C1 segment of cervical spinal cord (tissue), 14 donors: ENCODE measurements at places on chromosomes 5 and 9.

DNA sequence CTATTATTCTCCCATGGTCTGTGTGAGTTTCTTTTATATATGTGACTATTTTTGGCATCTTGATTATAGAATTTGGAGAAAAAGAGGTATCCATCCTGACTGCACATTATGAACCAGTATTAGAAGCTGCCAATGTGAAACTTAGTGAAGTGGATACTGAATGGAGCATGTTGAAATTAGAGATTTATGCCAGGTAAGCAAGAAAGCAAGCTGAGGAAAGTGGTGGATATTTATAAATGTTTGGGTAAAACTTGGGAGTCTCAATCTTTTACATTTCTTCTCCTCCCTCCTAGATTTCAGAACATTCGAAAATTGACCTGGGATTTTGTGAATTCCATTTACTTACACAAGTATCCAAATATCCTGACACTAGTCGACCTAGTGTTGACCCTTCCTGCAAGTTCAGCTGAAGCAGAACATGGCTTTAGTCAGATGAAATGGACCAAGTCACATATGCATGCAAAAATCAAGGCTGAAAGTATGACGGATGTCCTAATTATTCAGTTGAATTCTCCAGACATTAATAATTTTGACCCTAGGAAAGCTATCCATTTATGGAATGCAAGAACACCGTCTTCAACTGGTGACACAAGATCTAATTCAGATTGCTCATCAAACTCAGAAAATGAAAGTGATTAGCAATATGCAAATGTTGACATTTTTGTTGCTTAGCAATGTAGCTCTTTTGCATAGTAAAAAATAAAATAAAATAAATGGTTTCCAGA, 66.8 kb upstream of the IL7R start:
- no peak for DNase-seq

GRCh38 chr9:27664121-27664779, 91.0 kb upstream of the C9orf72 start:
- DNase-seq, result no peak

DNA sequence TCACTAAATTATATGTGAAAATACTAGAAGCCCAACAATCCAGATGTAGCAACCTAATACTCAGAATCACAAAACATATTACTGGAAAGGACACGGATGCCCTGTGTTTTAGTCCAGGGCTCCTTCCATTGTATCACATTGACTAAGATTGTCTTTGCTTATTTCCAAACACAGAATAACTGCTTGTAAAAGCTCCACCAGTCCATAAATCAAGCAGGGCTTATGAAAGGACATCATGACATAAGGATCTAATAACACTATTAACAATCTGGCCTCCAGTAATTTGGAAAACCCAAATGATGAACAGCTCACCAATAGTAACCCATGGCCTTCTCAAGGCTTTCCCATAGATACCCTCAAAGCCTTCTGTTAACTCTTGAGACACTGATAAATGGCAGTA, 39.8 kb downstream of the WDR41 start:
- DNase-seq, result no peak

DNA sequence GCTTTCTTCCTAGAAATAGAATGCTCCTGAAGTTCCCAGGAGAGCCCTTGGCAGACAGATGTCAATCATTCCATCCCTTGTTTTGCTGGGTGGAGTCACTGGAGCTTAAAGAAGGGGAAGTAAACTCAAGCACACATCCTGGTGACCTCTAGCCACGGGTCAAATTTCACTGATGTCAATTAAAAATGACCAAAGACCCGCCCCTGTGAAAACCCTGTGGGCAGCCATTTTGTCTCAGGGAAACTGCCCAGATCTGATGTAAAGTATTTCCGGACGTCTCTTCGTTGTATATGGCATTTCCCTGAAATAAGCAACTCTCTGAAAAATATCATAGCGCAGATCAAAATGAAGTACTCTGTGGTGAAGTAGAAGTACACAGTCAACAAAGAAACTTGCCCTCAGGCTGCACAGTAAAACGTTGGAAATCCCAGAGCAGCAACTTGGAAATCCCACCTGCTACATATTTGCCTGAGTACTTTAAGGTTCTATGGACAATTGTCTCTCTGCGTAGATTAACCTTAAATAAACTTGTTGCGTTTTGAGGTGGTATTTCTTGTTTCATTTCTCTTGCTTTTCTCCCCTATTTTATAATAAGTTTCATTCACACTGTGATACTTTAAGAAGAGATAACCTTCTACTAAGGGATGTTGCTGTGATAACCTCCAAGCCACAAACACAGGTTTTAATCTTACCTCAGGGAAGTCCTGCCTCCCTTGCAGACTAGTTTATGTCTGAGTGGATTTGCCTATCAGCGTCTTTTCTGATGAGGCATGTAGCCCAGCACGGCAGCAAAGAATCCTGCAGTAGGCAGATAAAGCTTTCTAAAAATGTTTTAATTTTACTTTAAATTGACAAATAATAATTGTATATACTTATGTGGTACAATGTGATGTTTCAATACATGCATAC, 60.9 kb upstream of the PIP5K1B start:
- no peak for DNase-seq

- no peak for DNase-seq
Observed at GRCh38 chr5:68074633-68075032, 140.9 kb upstream of the PIK3R1 start.

GRCh38 chr5:43647789-43648188, 44.8 kb downstream of the NNT start:
- DNase-seq, result no peak

DNA sequence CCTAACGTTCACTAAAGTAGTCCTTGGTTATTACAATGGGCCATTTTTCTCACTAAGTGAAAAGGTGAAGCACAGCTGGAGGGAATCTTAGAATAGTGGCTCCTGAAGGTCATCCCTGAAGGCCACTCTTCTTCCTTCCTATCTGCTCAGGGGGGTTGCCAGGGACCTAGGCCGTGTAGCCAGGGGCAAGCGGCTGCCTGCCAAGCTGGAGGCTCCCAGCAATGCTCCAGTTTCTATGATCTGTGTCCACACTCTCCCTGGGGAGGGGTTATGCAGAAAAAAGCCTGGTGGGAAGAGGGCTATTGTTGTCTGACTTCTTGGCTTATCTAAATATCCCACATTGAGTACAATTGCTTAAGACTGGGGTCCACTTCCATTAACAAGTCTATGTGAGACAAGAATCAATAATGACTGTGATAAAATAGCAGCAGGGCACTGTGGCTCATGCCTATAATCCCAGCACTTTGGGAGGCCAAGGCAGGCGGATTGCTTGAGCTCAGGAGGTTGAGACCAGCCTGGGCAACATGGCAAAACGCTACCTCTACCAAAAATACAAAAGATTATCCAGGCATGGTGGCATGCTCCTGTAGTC, 3.8 kb downstream of the NMRK1 start:
- DNase-seq, result no peak

GRCh38 chr5:155807884-155808576, 518.9 kb upstream of the SGCD start:
- DNase-seq, result no peak
